ENCODE measurements at places on chromosomes 11 and 22. TPM values are rescaled to one million over a fixed set of nuclear protein-coding genes. Genes with fewer than 3 reads are reported as not detected.

The FAT3 gene
- 1.1 TPM for total RNA-seq

The OR5P2 gene
- total RNA-seq = not detected

The HEPN1 gene
- not detected for total RNA-seq

The TTC28 gene
- 5.5 TPM for total RNA-seq

GRCh38 chr11:8229299-8230177, 34.1 kb downstream of the LMO1 start:
- H3K27ac ChIP-seq = no peak overlapping the region
- no peak overlapping the region for H3K4me3 ChIP-seq
- no peak for DNase-seq
- no peaks in the 10 kb centered on the region for H3K27me3 ChIP-seq
- no peaks in the 10 kb centered on the region for H3K36me3 ChIP-seq

DNA sequence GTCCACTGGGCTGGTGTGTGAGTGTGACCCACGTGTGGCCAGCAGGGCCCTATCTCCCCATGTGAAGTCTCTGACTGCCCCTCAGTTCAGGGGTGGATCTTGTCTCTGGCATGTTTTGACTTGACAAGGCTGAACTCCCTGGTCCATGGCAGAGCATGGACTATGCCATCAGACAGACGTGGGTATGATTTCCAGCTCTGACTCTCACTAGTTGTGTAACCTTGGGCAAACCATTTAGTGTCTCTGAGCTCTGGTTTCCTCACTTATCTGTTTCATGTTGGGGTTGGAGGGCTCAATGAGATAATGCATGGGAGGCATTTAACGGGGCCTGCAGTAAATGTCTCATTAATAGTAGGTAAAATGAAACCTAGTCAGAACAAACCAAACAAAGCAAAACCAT, 254.5 kb upstream of the NARS2 start:
- H3K36me3 ChIP-seq = no peaks in the 10 kb centered on the region
- no peaks in the 10 kb centered on the region for H3K4me1 ChIP-seq
- H3K27ac ChIP-seq = no peak overlapping the region
- no peaks in the 10 kb centered on the region for H3K27me3 ChIP-seq

Data from thymus (tissue), 14 donors.